ENCODE measurements at places on chromosomes 5 and 9.

GRCh38 chr9:35526087-35526801, 36.3 kb downstream of the RUSC2 start:
- peak; percentile 83 for DNase-seq

GRCh38 chr9:82890865-82891264, 172.1 kb downstream of the RASEF start:
- DNase-seq, result no peak

DNA sequence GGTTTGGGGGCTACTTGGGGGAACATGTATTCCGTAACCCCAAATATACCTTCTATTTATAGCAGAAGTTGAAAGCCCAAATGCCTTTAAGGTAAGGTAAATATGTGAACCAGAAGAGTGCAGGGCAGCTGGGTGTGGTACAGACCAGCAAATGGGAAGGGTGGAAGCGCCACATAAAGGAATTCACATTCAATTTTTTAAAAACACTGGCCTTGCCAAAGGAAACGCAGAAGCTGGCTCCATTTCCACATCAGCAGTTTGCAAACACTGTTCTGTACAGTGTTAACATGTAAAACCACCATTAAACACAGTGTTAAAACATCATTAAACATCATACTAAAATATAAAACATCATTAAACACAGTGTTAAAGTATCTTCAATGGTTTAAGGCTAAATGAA, 3.5 kb upstream of the BHMT start:
- no peak for DNase-seq

DNA sequence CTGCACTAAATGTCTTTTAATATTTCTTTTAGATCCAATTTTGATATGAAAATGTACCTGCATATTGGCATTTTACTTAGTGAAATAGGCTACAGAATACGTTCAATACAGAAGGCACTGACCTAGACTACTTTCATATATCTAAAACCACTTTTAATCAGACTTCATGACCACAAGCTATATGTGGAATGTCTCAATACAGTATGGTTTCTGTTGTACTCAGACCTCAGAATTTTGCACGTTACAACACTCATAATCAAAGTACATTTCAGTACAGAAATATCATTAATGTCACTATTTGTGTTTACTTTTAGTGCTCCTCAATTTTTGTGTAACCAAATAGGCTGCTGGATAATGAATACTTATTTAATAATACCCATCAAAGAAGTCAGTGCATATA, 74.8 kb downstream of the MEF2C start:
- DNase-seq, result no peak

GRCh38 chr5:121628783-121629182, 222.9 kb upstream of the FTMT start:
- no peak for DNase-seq

- DNase-seq, result peak; percentile 44
Observed at GRCh38 chr9:21031091-21031807, at the start of gene HACD4. TSS of gene HACD4 (minus strand) at chr9:21031640. CDS start at chr9:21031590, 50 bp downstream.

DNA sequence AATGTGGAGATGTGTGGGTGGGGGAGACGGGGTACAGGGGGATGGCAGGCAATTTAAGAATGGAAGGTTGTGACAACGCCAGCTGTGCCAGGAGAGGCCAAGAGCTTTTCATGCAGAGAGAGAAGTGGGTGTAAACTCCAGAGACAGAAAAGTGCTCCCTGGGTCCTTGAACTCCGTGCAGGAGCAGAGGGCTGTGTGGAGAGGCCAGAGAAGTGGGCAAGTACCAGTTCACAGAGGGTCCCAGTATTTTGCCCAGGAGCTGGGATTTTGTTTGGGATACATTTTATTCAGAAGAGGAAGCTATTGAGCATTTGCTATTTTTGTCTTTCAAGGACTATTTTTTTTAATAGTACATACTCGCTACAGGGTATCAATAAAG, 19.5 kb upstream of the TCERG1 start:
- DNase-seq, result no peak

DNA sequence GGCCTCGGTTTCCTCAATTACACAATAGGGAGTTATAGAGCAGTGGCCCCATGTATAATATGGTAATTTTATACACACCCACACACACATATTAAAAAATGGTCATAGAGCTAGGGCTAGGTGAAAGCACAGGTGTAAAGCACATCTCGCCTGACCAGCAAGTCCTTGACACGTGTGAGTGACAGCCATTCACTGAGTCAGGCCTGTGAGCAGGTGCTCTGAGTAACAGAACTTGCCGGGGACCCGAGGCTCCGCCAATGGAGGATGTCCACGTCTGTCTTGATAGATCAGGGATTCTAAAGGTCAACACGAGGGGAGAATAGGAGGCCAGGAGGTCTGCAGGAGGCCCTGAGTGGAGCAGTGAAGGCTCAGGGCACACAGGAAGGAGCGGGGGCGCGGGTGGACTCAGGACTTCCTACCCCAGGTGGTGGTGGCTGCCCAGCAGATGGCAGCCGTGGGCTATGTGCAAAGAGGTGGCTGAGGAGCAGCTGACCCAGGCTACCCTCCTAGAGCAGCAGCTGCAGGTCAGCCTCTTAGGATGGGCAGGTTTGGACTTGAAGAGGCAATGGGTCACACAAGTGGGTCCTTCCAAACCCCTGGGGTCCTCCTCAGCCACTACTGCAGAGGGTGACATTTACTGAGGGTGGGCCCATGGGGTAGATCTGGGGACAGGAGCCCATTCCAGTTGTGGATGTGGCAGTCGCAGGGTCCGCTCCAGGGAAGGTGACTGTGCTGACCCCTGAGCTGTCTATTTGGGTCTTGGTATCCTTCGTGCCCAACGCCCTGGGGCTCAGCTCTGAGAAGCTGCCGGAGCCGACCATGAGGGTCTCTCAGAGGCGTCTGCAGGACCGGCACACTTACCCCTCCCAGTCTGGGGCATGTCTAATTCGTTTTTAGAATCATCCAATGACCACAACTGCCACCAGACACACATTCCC, 45.9 kb downstream of the PRRT1B start:
- DNase-seq, result peak; percentile 62

DNA sequence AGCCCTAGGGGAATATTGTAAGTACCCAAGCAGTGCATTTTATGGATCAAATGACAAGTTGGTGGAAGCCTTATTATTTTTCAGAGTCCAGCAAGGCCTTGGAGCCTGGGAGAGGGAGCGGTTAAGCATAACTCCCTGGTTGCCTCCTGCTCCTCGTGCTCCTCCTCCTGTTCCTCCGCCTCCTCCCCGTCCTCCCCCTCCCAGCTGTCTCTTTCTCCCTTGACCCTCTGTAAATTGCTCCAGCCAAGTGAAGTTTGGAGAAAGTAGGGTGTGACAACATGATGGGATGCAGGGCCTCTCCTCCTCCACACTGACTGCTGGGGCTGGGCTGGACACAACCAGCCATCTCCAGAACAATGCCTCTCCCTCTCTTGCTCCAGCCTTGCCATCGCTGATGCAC, 586.9 kb downstream of the CCDC171 start:
- no peak for DNase-seq

DNA sequence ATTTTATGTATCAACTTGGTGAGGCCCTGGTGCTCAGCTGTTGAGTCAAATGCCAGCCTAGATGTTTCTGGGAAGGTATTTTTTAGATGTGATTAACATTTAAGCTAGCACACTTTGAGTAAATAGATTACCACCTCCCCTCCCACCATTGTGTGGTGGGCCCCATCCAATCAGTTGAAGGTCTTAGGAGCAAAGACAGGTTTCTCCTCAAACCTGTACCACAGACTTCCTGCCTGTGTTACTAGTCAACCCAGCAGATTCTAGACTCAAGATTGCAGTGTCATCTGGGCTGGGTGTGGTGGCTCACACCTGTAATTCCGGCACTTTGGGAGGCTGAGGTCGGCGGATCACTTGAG, 33.8 kb downstream of the MRPL36 start:
- DNase-seq, result no peak

DNA sequence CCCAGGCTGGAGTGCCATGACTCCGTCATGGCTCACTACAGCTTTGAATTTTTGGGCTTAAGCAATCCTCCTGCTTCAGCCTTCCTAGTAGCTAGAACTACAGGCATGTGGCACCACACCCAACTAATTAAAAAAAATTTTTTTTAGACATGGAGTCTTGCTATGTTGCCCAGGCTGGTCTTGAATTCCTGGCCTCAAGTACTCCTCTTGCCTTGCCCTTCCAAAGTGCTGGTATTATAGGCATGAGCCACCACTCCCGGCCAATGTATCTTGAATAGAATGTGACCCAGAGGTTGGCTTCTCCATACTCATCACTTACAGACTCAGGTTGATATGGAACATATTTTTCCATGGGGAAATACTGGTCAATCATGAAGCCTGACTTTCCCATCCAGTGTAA, 51.2 kb upstream of the JAK2 start:
- no peak for DNase-seq

- no peak for DNase-seq
Observed at GRCh38 chr9:137194909-137195308, 5.6 kb downstream of the TPRN start.

DNA sequence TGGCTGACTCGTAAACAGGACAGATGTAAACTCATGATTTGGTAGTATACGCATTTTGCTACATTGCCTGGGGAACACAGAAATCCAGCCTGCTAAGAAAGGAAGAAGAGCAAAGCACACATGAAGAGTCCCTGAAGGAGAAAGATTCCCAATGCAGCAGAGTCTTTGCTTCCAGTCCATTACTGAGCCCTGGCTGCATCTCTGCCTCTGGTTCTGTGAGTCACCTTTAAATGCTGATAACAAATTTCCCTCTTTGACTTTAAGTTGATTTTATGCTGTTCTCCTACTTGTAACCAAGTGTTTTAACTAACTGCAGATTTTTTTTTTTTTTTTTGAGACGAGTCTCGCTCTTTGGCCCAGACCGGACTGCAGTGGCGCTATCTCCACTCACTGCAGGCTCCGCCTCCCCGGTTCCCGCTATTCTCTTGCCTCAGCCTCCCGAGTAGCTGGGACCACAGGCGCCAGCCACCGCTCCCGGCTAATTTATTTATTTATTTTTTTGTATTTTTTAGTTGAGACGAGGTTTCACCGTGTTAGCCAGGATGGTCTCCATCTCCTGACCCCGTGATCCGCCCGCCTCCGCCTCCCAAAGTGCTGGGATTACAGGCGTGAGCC, 8.5 kb upstream of the PRXL2C start:
- no peak for DNase-seq

GRCh38 chr5:64570395-64570996, 64.7 kb downstream of the RGS7BP start:
- DNase-seq, result no peak

GRCh38 chr5:129904667-129905472, 605 bp downstream of the CHSY3 start:
- peak; percentile 5 for DNase-seq

- no peak for DNase-seq
Observed at GRCh38 chr5:29800752-29801151, 1392.7 kb upstream of the CDH6 start.

DNA sequence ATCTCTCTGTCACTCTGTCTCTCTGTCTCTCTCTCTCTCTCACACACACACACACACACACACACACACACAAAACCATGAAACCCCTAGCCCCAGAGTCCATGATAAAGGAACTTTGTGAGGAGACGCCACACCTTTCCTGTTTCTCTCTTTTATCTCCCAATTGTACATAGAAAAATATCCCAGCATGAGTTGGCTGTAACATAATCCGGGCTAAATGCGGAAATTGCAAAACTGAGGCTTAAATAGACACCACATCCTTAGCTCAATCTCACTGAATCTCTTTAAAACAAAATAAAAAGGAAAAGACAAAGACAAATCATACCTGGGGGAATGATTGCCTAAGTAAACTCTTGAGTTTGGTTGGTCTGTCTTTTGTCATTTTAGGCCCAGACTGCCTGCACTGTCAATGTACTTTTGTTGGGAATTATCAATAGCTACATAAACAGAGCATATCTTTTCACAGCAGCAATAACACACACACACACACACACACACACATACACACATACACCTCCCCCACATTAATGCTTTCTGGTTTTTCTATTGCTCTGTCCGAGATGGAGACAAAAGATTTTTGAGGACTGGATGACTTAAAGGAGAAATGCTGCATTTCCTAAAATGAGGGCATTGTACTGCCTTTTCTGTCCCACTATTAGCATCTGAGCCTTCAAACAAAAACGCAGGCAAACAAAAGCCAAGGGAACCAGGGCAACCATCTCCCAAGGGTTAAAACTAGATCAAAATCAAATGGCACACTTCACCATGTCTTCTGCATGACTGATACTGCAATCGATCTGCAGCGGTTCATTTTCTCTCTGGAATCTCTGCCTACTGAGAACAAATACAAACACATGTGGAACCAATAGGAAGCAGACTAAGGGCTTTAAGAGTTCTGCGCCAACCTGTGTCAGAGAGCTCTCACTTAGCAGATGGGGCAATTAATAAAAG, 321.5 kb downstream of the NFIB start:
- no peak for DNase-seq

- DNase-seq, result no peak
Observed at GRCh38 chr9:121232251-121232650, 30.6 kb upstream of the RAB14 start.

- no peak for DNase-seq
Observed at GRCh38 chr9:114002986-114003350, 75.1 kb downstream of the AMBP start.

- no peak for DNase-seq
Observed at GRCh38 chr5:33675958-33676464, 215.8 kb downstream of the ADAMTS12 start.

DNA sequence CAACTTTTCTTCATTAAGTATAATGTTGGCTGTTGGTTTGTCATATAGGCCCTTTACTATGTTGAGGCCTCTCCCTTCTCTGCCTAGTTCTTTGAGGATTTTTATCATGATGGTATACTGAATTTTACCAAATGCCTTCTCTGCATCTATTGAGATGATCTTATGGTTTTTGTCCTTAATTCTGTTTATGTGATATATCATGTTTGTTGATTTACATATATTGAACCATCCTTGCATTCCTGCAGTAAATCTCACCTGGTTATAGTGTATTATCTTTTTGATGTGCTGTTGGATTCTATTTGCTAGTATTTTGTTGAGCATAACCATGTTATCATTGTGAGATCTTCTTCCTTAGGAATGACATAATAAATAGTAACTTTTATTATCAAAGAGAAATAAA, 362.9 kb downstream of the CCDC171 start:
- no peak for DNase-seq

- DNase-seq, result no peak
Observed at GRCh38 chr9:15246708-15247107, 60.3 kb downstream of the TTC39B start.

- DNase-seq, result no peak
Observed at GRCh38 chr5:151086905-151087360, 6.1 kb upstream of the TNIP1 start.

DNA sequence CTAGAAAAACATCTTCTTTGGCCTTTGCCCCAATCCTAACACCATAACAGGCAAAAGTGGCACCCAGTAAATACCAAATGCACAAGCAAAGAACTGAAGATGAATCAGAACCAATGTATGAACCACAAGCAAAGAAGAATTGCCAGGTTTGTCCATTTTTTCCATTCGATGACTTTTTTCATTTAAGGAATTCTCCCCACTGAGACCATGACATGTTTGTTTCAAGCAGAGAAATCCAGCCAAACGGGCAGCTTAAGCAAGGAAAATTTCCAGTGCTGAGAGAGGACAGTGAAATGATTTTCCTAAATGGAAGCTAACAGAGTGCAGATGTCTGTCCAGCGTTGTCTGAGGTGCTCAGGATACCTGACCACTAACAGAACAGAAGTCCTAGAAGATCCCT, 203.7 kb downstream of the ADAMTS12 start:
- DNase-seq, result no peak

All from fibroblast of skin of right quadriceps (primary cell).